Spinal cord (tissue), 10 donors: ENCODE measurements at places on chromosomes 12 and 14.
A peak's percentile ranks its signal among the peaks of the same experiment; 100 is the strongest.

- no peak for DNase-seq
Observed at GRCh38 chr14:28375295-28375694, 391.3 kb upstream of the FOXG1 start.

GRCh38 chr12:82412246-82412645 is 53.9 kb downstream of the METTL25 start:
- no peak for DNase-seq

- DNase-seq = peak; percentile 84
Observed at GRCh38 chr12:26125400-26126339, 833 bp upstream of the BHLHE41 start.

- no peak for DNase-seq
Observed at GRCh38 chr12:132321321-132322118, 7.9 kb downstream of the GALNT9 start.

- no peak for DNase-seq
Observed at GRCh38 chr12:49505672-49506071, 33.2 kb upstream of the KCNH3 start.

DNA sequence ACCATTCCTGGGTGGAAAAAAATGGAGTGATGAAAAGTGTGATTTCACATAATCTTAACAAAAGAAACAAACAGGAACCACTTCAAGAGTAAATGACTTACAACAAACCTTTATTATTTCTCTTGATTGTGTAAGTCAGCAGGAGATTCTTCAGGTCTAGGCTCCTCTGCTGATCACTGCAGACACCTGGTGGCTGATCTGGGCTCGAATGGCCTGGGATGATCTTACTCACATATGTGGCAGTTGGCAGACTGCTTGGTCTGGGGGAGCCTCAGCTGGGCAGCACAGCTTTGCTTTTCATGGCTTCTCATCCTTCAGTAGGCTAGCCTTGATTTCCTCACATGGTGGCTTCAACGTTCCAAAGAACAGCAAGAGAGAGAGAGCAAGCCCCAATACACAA is 215.4 kb upstream of the PRICKLE1 start:
- DNase-seq = no peak

DNA sequence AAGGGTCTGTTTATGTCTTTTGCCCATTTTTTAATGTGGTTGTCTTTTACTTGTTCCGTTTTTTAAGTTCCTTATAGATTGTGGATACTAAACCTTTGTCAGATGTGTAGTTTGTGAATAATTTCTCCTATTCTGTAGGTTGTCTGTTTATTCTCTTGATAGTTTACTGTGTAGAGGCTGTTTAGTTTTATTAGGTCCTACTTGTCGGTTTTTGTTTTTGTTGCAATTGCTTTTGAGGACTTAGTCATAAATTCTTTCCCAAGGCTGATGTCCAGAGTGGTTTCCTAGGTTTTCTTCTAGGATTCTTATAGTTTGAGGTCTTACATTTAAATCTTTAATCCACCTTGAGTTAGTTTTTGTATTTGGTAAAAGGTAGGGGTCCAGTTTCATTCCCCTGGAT is 33.9 kb downstream of the SLC39A9 start:
- DNase-seq = no peak

DNA sequence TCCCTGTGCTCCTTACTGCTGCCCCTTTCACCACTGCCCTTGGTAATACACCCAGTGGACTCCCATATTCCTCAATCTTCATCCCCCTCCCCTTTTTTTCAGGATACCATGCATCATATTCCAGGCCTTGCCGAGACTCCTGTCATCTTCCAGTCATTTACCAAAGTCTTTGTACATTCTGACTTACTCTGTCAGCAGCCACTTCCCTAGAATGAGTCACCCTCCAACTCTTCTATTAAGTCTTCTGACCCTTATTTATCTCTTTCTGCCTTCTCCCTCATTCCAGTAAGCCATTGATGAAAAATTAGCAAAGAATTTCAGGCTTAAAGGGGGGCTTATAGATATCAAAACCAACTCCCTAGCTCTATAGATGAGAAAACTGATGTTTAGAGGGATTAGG is 128.0 kb downstream of the STXBP6 start:
- no peak for DNase-seq

- DNase-seq = no peak
Observed at GRCh38 chr14:65751510-65751909, 339.0 kb downstream of the FUT8 start.

DNA sequence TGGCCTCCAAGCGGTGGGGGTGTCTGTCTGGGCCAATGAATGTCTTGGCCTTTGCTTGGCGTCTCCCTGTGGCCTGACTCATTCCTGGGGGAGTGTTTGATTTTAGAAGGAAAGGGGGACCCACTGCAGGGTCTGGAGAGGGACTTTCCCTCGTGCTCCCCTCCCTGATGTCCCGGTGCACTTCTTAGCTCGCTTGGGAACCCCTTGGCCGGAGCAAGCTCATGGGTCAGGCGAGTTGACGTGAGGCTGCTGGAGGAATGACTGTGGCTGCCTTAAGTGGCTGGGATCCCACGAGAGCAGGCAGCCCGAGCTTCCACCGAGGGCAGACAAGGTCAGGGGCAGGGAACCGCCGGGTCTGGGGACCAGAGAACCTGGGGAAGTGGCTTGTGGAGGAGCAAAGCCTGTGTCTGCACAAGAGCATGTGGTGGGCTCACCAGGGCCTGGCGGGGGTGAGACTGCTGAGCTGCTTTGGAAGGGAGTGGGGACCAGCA is 218.4 kb upstream of the C14orf180 start:
- no peak for DNase-seq

GRCh38 chr12:4356041-4356327 is 23.5 kb downstream of the FGF23 start:
- DNase-seq = no peak

- DNase-seq = no peak
Observed at GRCh38 chr12:69682110-69682755, 16.9 kb downstream of the BEST3 start.

DNA sequence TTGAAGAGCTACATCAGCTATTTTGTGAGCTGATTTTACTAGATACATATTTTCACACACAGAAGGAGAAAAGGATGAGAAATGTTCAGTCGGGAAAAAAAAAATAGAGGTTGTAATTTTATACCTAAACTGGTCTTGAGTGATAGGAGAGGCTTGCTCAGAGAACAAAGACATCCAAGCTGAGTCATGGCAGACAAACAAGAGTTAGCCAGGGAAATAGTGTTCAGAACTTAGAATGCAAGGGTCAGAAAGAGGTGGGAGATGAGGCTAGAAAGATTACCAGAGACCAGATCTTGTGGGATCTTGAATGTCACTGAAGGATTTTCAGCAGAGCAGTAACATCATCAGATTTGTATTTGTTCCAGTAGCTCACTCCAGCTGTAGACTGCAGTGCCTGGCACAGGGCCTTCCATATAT is 121.9 kb upstream of the ATF1 start:
- no peak for DNase-seq

DNA sequence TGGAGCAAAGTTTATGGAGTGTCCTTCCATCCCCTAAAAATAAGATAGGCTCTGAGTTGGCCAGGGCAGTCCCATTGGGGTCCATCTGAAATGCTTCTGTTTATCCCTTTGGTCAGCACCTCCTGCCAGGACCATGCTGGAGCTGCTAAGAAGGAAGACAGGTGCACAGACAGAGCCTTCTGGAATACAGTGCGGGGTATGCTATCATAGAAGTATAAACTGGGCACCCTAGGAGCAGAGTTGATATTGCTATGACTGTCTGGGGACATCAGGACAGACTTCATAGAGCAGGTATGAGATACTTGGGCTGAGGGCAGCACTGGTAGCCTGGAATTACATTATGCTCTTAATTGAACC is 170.4 kb upstream of the HIF1A start:
- no peak for DNase-seq

DNA sequence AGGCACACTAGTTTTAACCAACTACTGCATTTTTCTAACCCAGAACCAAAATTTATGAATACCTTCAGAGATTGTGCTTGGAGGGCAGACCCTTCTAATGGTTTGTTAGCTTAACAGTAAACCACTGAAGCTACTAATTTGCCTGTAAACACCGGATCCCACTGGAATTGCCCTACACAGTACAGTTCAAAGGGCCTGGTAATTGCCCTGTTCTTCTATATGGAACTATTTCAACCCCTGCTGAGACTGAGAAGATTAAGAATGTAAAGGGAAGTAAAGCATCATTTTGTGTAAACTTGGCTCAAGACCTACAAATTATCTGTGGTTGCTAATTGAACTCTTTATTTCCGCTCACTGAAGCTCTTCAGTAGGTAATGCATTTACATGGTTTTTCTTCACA is 468.1 kb downstream of the NPAS3 start:
- no peak for DNase-seq

DNA sequence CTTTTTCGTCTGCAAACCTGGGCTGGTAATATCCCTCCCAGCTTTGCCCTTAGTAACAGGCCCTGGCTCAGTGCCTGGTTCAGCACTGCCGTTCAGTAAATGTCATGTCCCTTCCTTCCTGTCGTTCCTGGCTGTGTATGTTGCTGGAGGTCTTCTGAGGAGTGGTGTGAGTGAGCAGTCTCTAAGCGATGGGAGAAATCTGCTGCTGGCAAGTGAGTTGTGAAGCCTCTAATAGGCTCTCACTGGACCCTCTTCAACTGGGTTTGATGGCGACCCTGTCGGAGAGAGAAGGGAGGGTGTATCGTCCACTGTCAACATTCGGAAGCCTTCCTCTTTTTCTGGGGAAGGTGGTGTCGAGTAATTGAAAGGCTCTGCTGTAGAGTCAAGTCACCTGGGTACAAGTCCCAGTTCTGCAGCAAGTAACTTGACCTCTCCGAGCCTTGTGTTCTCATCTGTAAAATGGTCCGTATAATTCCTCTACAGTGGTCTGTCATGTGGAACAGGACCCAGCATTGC is 62.8 kb downstream of the HRK start:
- DNase-seq = peak; percentile 47

GRCh38 chr12:118330421-118331018 is 42.2 kb downstream of the TAOK3 start:
- DNase-seq = peak; percentile 24

- no peak for DNase-seq
Observed at GRCh38 chr12:122293081-122293480, 26.8 kb upstream of the VPS33A start.

- DNase-seq = no peak
Observed at GRCh38 chr12:121005346-121005815, 10.9 kb downstream of the C12orf43 start.

- no peak for DNase-seq
Observed at GRCh38 chr12:1216560-1216959, 225.5 kb downstream of the ERC1 start.

DNA sequence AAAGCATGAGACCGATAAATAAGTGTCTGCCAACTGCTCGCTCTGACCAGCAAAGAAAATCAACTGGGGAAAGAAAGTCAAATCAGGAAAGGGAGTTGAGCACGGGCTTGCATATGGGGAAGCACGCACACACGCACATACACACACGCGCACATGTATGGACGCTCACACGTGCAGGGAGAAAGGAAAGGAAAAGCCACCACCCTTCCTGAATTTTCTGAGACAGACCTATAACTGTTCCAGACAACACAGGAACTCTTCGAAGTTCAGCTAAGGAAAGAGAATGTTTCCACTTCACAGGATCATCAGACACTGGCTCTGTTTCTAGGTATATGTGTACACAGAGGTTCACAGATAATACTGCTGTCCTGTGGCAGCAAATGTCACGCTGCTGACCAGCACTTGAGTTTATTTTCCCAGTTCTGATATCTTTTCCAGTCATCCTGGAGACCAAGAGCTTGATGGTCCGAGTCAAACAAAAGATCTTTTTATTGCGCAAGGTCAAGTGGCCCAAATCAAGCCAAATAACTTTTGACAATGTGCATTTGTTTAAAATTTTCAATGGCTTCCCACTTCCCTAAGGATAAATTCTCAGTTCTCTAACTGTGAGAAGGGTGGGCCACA is 82.1 kb upstream of the TMCC3 start:
- DNase-seq = no peak

DNA sequence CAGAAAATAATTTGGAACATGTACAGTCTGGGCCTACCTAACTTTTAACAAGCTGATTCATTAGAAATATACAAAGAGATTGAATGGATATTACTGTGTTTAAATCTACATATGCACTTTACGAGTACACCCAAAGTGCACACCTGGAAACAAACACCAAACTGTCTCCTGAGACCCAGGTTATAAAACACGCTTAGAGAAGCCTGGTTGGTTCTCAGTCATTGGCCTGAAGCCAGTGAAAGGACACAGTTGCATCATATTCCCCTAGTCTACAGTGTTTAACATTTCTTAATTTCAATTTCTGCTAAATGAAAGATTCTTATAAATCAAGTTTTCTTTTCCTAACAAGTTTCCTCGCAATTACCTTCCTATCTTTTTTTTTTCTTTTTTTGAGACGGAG is 209.5 kb downstream of the FBXL14 start:
- DNase-seq = no peak

- no peak for DNase-seq
Observed at GRCh38 chr14:57480051-57480450, 13.6 kb downstream of the CCDC198 start.

- DNase-seq = no peak
Observed at GRCh38 chr12:77932216-77932615, 101.5 kb downstream of the NAV3 start.

DNA sequence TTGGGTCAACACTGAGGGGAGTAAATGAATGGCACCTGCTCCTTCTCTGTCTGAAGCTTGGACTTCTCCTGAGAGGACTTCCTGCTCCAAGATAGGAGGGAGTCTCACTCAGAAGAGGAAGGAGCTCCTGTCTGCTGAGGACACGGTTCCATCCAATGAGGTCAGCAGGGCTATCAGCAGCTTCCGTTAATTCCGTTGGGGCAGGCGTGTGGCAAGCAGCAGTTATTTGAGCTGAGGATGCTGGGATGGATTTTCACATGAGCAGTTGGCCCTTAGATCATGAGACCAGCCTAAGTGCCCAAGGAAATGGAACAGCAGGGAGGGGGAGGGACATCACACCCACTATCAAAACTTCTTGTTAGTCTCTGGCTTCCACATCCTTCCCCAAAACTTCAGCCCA is 159.0 kb upstream of the PZP start:
- no peak for DNase-seq

GRCh38 chr14:23382276-23382675 is 5.4 kb downstream of the CMTM5 start:
- DNase-seq = no peak

DNA sequence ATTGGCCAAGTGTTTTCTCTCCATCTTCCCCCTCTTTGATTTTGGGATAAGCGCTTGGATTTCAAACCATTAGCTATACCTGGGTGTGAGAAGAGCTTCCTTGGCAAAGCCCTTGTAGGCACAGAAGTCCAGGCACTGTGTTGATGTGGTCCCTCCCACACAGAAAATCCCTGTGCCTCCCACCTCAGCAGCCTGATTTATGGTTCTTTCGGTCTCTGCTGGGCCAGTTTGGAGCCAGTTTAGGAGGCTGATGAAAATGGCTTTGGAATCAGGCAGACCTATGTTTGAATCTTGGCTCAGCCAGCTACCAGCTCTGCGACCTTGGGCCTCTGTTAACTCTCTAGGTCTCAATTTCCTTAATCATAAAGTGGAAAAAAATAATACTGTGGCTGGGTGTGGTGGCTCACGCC is 9.6 kb upstream of the IFT81 start:
- no peak for DNase-seq
